ENCODE measurements at places on chromosomes 3 and 15. TPM values are rescaled to one million over a fixed set of nuclear protein-coding genes. Genes with fewer than 3 reads are reported as not detected.
A peak's percentile ranks its signal among the peaks of the same experiment; 100 is the strongest.

- DNase-seq: no peak
Observed at GRCh38 chr3:181729341-181729869, 17.7 kb downstream of the SOX2 start.

- peak; percentile 75 for DNase-seq
Observed at GRCh38 chr15:80694611-80695098, 455 bp upstream of the ABHD17C start.

Gene FBXW12
- total RNA-seq: 0.13 TPM

Gene SIDT1
- total RNA-seq: not detected

Gene CHRM5
- not detected for total RNA-seq

Data from endodermal cell (in vitro differentiated cells).